Stimulated activated CD4-positive, alpha-beta T cell treated with anti-CD3 and anti-CD28 coated beads, TNF-alpha, amount 100 ng/mL, for 24 hours (primary cell): ENCODE measurements at places on chromosomes 16 and 17.

GRCh38 chr17:27939474-27940465, 46.6 kb upstream of the LYRM9 start:
- no peak for DNase-seq

- peak; percentile 48 for DNase-seq
Observed at GRCh38 chr16:30651124-30652004, 604 bp downstream of the PRR14 start.

DNA sequence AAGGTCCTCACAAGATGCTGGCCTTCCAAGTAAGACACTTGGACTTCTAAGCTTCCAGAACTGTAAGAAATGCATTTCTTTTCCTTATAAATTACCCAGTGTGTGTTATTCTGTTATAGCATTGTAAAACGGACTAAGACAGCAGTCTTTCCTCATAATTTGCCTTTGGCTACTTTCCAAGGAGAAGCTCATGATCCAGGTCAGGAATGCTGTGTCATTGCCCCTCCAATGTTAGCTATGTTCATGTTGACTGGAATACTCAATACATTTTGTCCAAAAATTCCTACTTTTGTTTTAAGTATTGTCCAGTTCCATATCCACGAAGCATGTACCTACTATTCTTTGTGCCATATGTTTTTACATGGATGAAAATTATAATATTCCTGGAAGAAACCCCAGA, 234.6 kb downstream of the HS3ST3A1 start:
- DNase-seq: no peak

GRCh38 chr16:58843675-58844074, 109.6 kb upstream of the GOT2 start:
- no peak for DNase-seq
